ENCODE measurements at places on chromosomes 2 and 18. TPM values are rescaled to one million over a fixed set of nuclear protein-coding genes. Genes with fewer than 3 reads are reported as not detected.

Gene RPRM
- total RNA-seq, result not detected

DNA sequence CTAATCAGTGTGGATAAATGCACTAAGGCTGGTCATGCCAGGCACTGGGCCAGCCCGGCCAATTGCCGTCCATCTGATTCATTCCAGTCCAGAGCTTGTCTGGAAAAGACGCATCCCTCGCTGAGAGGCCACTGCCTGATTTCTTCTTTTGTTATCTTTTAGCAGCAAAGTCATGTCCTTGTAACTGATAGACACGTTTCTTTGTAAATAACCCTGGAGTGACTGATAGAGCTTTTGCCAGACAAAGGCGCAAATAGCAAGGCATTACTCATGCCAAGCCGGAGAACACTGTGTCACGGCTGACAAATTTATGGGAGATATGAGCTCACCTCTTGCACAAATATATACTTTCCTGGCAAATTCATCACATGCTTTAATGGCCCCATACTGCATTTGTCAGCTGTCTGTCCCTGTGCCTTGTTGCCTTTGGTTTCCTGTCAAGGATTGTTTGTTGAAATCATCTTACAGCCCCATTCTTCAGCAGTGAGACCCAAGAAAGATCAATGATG, 164.4 kb downstream of the ETAA1 start:
- no peak for DNase-seq

Gene RASGRP3
- 26.2 TPM for total RNA-seq

GRCh38 chr18:46294318-46294717, 190.1 kb downstream of the HAUS1 start:
- DNase-seq, result no peak

Gene DRC1
- not detected for total RNA-seq

- DNase-seq, result no peak
Measured at GRCh38 chr18:79950515-79951341, 725 bp downstream of the SLC66A2 start.

- DNase-seq, result no peak
Measured at GRCh38 chr2:134715932-134716643, 2.7 kb downstream of the TMEM163 start.

GRCh38 chr2:86142436-86143257, 36.6 kb downstream of the PTCD3 start:
- DNase-seq, result no peak

Gene GAD1
- not detected for total RNA-seq

DNA sequence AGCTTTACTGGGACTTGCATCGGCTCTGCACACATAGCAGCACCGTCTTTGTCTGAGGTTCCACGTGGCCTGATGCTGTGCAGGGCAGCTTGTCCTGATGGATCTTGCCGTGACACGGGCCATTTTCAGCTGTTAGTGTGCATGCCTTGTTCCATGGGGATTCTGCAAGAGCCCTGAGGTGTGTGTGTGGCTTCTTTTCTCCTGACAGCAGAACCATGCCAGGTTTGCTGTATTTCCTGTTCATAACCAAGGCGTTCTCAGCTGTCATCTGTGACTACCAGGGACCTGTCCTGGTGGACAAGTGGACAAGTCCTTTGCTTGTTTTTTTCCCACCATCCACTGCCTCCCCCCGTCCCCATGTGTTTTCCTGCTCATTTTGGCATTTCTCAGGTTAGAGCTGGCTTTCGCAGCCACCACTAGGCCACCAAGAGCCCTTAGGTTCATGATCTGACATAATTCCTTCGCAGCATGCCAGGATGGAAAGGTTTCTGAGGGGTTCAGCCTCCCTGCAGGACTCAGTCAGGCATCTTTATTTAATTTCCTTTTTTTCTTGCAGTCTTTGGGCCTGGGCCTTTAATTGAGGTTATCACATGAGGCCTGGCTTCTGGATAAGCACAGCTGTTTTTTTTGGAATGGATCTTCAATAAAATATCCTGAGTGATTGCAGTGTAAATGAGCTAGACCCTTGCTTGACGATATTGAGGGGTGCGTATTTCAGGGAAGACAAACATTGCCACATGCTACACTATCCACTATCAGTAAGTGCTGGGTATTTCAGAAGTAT, 139.4 kb downstream of the NCK2 start:
- no peak for DNase-seq

DNA sequence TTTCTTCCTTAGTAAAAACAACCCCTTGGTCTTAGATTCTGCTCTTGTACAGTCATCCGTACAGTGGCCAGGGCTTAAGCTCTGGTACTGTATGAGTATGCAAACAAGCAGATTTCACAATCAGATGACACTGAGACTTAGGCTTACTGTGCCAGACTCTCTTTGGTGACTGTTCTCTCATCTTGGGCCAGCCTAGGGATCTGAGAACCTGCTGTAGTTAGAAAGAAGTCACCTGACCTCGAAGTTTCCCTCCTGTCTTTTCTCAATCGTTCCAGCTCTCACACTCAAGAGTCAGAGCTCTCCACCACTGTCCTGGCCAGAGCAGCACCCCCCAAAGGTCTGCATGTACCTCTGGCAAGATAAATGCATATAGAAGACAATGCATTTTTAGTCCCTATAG, 63.2 kb downstream of the ZEB2 start:
- peak; percentile 79 for DNase-seq

DNA sequence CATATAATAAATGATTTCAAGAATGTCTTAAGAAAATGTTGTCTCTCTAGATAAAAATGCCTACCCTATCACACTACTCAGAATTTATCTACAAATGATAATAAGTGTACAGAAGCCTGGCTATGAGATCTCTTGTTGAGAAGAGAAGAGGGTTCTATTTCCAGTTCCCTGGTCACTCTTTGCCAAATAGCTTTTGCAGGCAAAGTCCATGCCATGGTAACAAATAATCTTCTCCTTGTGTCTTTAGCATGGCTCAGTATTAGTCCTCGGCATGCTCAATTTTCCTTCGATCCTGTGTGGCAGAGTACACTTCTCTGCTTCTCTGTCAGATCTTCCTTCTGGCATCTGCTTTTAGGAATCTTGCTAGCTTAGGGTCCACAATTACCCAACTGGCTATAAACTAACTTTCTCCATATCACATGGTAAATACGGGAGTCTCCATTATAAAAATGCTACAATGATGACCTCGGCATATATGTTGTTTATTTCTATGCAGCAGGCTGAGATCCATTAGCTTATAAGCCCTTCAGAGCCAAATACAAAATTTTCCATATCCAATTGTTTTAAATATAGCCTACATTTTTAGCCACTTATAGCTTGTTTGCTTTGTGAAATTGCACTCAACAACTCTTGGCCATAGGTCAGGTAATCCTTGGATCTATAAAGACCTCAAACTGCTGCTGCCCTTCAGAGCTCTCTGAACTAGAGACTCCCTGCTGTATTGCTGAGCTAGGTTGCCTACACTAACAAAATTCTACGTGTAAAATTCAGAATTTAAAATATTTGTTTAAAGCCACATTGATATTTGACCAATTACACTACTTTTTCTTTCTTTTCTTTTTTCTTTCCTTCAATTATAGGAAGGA, 157.5 kb downstream of the FSIP2 start:
- no peak for DNase-seq

DNA sequence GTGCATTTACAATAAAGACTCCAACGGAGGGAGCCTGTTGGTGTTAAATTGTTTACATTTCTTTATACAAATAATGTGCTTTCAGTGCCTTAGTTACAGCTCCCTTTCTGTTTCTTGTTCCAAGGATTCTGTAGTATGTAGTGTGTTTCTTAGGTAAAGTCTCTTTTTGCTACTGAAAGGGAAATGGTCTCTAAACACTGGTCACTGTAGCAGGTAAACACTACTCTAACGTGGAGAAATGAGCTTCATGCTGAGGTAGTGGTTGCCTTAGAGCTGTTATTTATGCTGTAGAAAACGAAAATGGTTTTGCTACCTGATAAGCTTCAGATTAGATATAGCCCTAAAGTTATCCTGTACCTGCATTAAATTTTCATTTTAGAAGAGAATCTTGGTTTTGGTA, 163.6 kb downstream of the CAPN13 start:
- DNase-seq, result no peak

Gene ASPRV1
- total RNA-seq, result 0.55 TPM

DNA sequence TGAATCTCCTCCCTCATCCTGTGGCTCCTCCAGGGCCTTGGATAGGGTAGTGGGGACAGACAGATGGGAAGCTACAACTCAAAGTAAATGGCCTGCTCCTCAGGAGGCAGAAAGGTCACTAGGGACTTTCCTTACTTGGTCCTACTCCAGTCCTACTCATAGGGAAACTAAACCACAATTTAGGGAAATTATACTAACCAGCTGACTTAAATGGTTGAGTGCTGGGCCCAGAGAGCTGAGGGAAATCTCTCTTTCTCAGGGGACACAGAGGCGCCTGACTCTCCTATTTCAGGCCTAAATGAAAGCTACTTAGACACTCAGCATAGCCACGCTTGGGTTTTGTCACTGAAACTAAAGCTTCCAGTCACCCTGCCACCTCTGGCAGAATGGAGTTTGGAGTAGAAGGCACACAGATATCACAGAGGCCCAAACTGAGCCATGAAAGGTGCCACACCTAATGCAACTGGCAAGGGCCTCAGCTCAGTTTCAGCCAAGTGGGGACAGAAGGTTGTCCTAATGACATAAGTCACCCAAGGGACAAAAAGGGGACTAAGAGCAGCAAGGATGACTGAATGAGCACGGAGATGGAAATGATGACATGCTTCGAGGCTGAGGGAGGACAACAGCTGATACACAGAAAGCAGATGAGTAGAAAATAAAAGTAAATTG, 24.0 kb downstream of the CERKL start:
- DNase-seq, result no peak

Gene PUM2
- 144 TPM for total RNA-seq

DNA sequence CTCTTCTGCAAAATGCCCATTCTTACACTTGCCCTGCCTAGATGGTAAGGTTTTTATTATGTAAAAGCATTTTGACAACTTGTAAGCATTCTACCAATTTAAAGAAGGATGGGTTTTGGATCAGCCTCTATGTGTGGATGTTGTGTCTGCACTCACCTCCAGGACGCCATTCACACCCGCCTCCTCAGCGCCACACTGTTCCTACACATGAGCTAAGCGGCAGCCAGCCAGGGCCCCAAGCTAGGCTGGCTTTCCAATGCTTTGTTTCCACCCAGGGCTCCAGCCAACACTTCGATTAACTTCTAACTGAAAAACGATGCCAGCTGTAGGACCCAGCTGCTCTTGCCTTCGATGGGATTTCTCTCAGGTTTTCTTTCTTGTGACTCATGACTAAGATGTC, 73.3 kb upstream of the FZD7 start:
- no peak for DNase-seq

DNA sequence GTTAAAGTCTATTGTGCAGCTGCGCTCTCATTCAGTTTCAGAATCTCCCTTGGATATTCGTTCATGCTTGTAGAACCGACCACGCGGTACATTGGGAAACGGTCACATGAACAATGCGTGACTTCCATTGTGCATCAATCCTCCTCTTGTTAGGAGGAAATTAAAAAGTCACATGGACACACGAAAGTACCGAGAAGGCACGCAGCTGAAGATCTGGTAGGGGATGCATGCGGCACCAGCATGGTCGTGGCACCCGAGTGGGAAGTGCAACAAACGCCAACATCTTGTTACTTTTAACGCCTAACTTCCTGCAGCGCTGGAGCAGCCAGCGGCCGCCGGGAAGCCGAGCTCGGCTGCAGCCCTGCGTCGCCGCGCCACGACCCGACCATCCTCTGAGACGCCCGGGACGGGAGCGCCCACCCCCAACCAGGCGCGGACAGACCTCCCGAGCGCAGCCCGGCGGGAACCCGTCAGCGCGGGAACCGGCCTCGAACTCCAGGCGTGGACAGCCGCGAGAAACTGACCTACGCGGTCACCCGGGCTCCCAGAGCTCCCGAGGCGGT, 412 bp downstream of the OSBPL1A start:
- no peak for DNase-seq

DNA sequence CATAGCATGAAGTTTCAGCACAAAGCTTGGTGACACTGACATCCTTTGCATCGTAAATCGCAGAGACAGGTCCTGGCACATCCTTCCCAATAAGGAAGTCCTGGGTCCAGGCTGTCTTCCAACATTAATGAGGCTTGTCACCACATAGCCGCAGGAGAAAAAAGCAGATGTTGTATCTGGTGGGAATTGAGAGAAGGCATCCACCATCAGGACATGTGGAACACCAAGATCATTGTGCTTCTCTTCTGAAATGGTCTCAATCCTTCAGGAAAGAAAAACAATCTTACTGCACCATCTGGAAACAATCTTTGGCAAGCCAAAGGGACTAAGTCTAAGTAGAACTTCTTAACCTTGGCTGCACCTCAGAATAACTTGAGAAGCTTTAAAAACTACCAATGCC, 119.0 kb upstream of the ARHGAP28 start:
- no peak for DNase-seq

Gene FAM237A
- total RNA-seq, result not detected

- peak; percentile 35 for DNase-seq
Measured at GRCh38 chr2:95059656-95060370, 34.3 kb downstream of the MAL start.

Gene ACADL
- total RNA-seq, result not detected

DNA sequence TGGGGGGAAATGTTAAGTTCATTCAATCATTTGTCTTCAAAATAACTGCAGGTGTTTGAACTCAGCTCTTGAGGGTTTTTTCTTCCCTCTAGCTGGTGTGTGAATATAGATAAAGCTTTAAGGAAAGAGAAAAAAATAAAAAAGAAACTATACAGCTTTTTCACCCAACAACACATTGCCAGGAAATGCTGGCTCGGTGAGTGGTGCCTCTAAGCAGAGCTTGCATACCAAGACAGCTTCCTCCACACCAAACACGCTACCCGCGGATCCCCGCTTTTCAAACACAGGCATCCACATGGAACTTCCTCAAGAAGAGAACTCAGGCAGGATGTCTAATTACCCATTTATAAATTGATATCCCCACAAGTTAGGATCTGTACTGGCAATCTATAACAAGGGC, 69.8 kb upstream of the TANK start:
- peak; percentile 63 for DNase-seq

GRCh38 chr2:122595065-122595464, 839.6 kb downstream of the TSN start:
- no peak for DNase-seq

- no peak for DNase-seq
Measured at GRCh38 chr2:128603411-128603924, 284.8 kb upstream of the HS6ST1 start.

GRCh38 chr18:80167331-80167730, 58.3 kb downstream of the ADNP2 start:
- DNase-seq, result no peak

Data from natural killer cell treated with Interleukin-12 subunit alpha and Interleukin-12 subunit beta and Interleukin-15 and Interleukin-18, amount 100 ng/mL, for 72 hours (primary cell).